Cerebellar nuclear complex (tissue), 1 donor: ENCODE measurements at places on chromosomes 6 and 20.
A peak's percentile ranks its signal among the peaks of the same experiment; 100 is the strongest.

DNA sequence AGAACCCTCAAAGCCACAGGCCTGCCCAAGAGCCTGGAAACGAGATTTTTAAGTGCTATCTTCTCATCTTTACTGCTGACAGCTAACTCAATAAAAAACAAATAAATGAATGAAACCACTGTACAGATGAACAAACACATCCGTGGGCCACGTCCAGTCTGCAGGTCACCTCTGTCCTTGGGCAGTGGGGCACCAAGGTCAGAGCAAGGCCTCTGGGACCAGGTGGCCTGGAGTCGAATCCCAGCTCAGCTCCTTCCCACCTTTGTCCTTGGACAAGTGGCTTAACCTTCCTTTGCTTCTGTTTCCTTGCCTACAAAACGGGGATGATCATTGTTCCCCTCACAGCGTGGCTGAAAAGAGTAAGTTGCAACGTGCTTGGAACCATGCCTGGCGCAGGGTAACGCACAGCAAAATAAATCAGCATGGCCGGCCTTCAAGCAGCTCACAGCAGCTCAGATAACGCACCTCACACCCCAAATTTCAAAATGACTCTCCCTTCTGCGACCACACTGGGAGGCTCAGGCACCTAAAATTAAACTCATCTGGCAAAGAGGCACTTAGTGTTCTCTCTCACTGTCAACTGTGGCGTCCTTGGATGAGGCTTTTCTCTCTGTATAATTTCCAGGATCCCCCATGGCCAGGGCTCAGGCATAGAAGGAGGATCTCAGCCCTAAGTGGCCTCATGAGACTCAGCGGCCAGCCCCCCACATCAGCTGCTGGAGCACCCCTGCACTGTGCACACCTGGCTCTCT is 35.7 kb downstream of the RRBP1 start:
- no peak for DNase-seq

DNA sequence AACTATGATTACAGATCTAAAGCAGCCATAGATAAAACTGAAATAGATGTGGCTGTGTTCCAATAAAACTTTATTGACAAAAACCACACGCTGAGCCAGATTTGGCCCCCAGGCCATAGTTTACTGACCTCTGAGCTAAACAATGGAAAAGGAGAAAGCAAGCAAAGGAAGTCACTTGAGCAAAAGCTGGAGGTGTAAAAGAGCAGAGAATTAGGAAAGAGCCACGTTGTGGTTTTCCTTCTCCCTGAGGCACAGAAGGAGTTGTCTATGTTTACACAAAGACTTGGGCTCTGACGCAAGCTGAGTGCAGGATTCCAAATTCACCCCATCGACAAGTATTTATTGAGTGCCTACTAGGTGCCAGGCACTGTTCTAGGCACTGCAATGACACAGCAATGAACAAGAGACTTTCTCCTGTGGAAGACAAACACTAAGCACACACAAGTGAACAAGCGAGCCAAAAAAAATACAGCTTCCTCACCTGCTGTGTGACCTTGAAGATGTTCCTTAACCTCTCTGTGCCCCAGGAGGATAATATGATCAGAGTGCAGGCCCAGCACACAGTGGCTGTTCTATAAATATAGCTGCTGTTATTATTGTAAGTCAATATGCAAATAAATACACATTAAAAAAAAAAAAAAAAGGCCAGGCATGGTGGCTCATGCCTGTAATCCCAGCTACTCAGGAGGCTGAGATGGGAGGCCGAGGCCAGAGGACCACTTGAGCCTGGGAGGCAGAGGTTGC is 75.4 kb upstream of the PTPN1 start:
- no peak for DNase-seq

DNA sequence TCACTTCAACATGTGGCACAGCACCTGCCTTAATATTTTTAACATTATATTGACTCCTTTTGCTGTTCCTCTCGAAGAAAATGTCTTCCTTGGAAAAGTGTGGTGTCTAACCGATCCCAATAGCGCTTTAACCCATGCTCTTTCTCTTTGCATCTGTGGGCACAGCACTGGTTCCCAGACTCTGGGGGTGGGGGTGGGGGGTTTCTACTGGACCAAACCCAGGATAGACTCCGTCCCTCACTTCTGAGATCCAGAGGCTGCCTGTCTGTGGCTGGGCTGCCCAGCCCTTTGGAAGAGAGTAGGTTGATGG is 3.9 kb upstream of the ZNF292 start:
- DNase-seq = no peak

DNA sequence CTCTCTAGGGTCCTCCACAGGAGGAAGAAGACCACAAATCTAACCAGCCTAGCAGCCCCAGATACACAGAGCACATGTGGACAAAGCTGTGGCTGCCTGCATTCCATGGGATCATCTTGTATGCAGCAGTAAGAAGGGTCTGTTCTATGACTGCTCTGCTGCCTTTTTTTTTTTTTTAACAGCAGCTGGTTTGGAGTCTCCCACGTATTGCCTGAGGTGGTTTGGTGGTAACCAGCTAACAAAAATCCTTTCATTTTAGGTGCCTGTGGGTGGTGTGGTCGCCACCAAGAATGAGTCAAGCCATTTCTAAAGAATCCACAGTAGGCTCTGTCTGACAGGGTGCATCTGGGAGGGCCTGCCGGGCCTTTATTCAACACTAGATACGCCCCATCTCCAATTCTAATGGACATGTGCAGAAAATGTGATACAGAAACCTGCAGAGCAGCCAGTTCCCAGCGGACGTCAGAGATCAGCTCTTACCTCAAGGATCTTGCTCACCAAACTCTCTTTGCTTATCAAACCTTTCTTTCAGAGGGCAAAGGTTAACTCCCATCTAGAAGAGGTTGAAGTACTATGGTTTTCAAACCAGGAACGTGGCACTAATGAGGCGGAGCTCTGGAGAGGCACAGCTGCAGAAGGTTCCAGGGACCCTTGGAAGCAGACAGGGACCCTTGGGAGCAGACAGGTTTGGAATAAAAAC is 32.0 kb downstream of the GNAS-AS1 start:
- no peak for DNase-seq

- no peak for DNase-seq
Observed at GRCh38 chr20:37205794-37206193, 26.4 kb upstream of the MROH8 start.

DNA sequence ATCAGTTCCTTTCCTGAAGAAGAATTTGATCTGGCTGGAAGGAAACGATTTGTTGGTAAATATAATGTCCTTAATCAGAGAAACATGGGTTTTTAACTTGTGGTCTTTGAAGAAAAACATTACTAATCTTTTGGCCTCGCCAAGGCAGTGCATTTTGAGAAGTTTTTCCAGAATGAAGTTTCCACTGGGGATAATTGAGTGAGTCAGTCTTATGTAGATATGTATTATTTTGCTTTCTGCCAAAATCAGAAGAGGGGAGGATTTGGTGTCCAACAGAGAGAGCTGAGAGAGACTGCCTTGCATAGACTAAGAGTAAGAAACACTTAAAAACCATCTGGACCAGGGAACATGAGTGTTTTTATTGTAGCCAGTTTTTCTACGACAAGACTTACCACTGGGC is 79.9 kb downstream of the FNDC1 start:
- DNase-seq = no peak

DNA sequence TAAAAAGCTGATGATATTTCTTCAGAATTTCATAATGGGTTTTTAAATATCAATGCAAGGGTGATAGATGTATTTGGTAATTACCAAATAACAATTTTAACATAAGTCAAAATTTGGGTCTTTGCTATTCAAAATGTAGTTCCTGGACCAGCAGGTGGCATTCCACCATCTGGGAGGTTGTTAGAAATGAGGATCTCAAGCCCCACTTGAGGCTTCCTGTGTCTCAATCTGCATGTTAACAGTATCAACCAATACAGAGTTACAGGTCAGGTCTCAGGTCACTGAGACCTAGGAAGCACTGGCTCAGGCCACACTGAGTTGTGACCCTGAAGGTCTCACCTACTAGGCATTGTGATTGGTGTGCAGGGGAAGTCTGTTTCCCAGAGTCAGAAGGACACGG is 57.2 kb upstream of the MTRF1L start:
- no peak for DNase-seq

GRCh38 chr6:157323255-157323965 is at the start of gene TMEM242:
TSS of gene TMEM242 (minus strand) at chr6:157323519. CDS start at chr6:157323499, 20 bp downstream.
- no peak for DNase-seq

DNA sequence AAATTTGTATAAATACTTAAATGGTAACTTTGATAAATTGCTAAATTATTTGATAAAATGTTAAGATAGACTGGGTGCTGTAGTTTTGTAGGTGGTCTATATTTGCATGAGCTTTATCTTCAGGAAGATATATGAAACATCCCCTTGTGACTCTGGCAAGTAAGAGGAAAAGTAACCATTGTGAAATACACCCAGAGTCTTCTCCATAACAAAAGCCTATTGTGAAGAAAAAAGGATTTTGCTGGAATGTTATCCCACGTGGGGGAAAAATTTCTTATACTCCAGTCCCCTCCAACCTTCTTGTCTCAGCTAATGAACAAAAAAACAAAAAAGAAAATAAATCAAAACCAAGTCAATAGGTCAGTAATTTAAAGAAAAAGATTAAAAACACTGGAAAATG is 600.7 kb downstream of the HDGFL1 start:
- no peak for DNase-seq

DNA sequence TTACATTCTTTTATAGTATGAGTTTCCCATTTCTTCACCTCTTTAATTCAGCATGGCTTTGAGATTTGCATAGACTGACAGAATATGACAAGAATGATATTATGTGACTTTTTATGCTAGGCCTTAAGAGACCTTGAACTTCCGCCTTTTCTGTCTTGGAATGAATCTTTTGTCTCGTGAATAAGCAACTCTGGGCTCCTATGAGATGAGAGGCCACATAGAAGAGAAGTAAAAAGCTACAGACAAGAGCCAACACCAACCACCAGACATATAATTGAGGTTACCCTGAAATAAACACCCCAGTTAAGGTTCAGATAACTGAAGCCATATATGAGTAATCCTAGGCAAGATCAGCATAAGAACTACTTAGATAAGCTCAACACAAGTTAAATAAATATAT is 600.8 kb downstream of the MEI4 start:
- no peak for DNase-seq

GRCh38 chr6:22247916-22248482 is 48.8 kb downstream of the PRL start:
- no peak for DNase-seq

- DNase-seq = no peak
Observed at GRCh38 chr6:33853736-33854135, 49.9 kb upstream of the MLN start.

GRCh38 chr20:40848526-40848925 is 159.5 kb upstream of the MAFB start:
- no peak for DNase-seq

DNA sequence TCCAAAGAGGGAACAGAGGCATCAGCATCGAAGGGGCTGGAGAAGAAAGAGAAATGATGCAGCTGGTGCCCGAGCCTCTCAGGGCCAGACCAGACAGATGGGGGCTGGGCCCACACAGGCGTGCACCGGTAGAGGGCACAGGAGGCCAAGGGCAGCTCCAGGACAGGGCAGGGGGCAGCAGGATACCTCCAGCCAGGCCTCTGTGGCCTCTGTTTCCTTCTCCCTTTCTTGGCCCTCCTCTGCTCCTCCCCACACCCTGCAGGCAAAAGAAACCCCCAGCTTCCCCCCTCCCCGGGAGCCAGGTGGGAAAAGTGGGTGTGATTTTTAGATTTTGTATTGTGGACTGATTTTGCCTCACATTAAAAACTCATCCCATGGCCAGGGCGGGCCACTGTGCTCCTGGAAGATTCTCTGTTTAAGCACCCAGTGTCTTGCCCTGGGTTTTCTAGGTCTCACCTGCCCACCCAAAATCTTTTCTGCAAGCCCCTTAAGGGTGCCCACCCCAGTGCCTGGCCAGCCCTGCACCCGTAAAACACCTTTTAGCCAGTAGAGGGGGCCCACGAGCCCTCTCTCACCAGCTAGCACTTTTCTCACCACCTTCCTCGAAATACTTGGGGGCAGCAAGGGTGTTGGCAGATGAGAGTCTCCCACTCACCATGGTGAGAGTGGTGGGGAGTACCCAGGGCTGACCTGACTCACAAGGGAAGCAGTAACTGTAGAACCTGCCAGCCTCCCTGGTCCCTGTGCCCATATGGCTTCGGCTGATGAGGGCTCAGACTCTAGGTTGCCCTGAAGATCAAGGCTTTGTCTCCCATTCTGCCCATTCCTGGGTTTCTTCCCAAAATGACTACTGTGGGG is 35.7 kb upstream of the ID1 start:
- no peak for DNase-seq

GRCh38 chr20:11712639-11713160 is 205.0 kb upstream of the BTBD3 start:
- peak; percentile 89 for DNase-seq

DNA sequence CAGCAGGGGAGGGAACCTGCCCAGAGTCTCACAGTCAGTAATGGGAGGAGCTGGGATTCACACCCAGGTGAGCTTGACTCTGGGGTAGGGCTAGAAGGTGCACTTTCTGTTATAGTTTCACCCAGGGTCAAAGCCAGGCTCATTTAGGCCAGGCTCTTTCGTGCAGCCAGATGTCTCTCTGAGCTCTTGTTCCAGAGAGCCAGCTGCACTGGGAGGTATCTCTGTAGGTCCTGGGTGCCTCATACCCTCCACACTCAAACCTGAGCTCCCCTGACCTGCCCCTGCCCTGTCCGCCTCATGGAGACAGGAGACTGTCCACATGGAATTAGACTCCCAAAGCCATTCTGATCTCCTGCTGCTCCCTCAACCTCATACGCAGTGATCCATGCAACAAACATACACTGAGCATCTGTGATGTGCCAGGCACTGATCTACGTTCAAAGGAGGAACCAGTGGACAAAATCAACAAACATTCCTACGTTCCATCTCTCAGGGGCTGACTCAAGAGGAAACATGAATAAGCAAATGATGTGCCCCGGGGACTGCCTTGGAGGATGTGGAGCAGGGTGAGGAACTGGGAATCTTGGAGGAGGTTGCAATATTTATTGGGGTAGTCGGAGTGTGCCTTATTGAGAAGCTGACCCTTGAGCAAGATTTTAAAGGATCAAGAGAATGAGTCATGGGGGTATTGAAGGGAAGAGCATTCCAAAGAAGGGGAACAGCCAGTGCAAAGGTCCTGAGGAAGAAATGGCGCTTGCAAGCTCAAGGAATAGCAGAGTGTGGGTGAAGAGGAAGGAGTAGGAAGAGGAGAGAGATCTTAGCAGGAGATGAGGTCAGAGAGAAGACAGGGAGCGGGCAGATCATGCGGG is 71.3 kb upstream of the TOX2 start:
- no peak for DNase-seq

GRCh38 chr6:42423244-42423643 is 28.5 kb downstream of the TRERF1 start:
- DNase-seq = no peak

DNA sequence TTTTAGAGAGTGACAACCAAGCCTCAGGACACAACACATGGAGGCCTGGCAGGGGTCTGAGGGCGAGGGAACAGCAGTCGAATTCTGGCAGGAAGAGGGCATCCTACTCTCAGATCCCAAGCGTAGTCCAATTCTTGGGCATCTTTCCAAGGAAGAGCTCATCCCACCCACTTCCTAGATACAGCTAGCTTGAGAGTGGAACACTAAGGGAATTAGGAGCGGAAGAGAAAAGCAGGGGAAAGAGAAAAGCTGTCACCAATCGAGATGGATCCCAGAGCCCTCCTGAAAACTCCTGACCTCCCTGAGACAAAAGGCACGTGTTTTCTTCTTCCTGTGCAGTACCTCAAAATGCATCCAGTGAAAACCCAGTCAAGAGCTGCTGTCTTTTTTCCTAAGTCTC is 67.1 kb downstream of the GFOD1 start:
- DNase-seq = peak; percentile 48

- no peak for DNase-seq
Observed at GRCh38 chr20:12173347-12174012, 255.8 kb downstream of the BTBD3 start.
